ENCODE measurements at places on chromosomes 3 and 15. TPM values are rescaled to one million over a fixed set of nuclear protein-coding genes. Genes with fewer than 3 reads are reported as not detected.

Gene P2RY14
- not detected for total RNA-seq

DNA sequence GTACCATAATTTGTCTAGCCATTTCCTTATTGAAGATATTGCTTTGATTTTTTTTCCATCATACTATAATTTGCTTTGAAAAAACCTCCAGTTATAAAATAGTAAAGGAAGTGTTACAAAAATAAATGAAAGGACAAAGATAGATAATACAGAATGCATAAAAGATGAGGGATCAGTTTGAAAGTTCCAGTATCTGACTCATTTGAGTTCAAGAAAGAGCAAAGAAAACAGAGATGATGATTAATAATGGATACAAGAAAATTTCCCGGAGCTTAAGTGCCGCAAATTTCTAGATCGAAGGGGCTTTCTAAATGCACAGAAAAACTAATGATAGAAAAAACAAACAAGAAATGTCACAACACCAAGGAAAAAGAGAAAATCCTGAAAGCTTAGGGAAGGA is 4.3 kb downstream of the WDR48 start:
- DNase-seq = no peak

DNA sequence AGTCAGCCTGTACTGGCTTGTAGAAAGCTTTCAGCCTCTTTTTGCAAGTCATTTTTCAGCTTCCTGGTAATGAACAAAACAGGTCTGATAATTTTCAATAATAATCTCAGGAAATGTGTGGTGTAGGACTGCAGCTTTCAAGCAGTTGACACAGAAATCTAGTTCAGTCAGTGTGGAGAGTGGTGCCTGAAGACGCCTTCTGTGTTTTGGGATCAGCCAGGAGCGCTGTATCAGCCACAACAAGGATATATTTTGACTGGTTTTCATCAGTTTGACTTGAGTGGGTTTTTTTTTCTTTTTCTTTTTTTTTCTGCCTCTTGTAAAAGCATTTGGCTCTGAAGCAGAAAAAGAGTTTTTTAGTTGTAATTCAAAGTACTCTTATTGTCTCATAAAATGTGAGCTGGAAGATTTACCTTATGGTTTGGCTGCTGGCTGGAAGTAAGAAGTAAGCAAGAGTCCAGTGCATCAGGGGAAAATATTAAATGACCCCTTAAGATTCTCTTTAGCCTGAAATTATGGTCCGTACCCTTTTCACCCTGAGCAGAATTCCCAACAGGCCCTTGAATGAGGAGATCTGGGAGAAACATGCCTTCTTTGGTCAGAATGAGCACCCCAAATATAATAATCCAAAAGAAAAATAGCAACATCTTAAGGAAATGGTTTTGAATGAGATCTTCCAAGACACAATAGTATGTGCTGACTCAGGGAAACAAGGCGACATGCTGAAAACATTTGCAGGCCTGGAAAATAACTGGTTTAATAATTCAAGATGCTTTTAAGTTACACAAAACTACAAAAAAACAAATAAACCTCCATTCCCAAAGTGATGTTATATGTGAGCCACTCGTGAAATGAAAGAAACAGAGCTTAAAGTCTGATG is 332.7 kb upstream of the ADAMTS9 start:
- DNase-seq = no peak

- DNase-seq = no peak
Measured at GRCh38 chr3:38960953-38961622, 90.7 kb downstream of the SCN11A start.

DNA sequence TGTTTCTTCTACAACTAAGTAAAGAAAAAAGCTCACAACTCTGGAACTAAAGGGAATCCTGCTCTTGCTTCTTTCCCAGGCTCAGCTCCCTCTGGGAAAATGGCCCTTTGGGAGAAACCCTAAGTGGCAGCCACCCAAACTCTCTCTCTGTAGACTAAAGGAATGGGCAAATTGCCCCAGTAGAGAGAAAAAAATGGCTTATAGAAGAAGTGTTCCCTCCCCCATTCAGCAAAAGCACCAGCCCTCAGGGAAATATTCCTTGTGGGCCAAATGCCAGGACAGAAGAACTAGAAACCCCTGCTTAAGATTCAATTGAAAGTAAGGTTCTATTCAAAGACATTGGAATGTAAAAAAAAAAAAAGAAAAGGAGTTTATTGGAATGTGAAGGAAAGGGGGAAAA is 603.7 kb upstream of the ALCAM start:
- no peak for DNase-seq

GRCh38 chr3:152267831-152268554 is 736 bp upstream of the MBNL1 start:
- no peak for DNase-seq

DNA sequence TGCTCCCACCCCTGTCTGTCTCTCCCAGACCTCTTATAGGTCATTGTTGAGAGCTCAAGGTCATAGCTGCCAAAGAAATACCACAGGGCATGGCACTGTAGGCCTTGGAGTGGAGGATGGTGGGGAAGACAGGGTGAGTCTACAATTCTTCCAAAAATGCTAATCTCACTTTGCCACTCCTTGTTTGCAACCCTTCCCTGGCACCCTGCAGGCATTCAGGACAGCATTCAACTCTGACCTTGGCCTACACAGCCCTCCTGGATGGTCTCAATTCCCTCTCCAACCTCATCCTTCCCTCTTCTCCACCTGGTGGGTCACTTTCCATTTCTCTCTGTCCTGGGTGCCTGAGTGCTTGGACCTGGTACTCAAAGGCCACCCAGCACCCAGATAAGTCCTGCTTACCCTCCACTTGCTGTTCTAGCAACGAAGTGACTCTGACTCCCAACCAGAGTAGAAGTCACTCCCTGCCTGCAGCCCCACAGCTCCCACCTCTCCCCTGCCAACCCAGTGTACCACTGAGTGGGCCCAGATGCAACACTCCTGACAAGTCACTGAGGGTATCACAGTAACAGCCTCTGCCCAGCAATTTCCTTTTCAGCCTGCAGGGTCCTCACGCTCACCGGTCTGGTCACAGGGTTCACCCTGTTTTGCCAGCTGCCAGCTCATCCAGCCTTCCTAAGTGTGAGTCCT is 36.6 kb downstream of the AMOTL2 start:
- DNase-seq = no peak

Gene TTLL13
- 0.19 TPM for total RNA-seq

GRCh38 chr3:157672061-157672460 is 168.8 kb upstream of the VEPH1 start:
- no peak for DNase-seq

GRCh38 chr3:94098452-94098851 is 35.6 kb downstream of the NSUN3 start:
- no peak for DNase-seq

Gene GOLGA6A
- total RNA-seq = not detected

Gene FAH
- 23.8 TPM for total RNA-seq

GRCh38 chr15:92690395-92690794 is 34.8 kb upstream of the FAM174B start:
- DNase-seq = no peak

Gene RLBP1
- not detected for total RNA-seq

Gene TRH
- total RNA-seq = not detected

GRCh38 chr3:23494967-23495366 is 291.8 kb downstream of the UBE2E2 start:
- no peak for DNase-seq

DNA sequence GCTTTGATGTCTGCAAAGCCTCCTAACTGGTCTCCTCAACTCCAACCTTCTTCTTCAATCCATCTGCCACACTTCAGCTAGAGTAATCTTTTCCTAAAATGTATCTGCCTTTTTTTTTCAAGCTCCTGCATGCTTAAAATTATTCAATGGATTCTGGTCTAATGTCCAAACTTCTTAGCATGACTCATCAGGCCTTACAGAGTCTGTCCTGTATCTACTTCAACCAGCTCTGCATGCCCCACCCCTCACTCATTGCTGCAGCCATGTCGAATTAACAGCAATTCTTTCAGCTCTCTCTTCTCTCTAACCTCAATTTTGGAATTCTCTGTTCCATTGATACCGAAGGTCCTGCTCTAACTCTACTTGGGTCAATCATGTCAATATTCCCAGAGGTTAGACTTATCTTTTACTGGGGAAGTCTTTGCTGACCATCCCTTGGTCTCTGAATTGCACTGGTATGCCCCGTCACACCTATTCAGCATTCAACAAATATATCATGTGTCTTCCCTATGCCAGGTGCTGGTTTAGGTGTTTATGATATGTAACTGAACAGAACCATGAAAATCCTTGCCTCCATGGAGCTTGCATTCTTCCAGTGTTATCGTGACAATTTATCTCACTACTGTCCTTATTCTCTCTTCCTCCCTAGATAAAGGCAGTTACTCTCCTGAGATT is 88.5 kb upstream of the NANOGP8 start:
- DNase-seq = no peak

Gene NANOGP8
- total RNA-seq = not detected

DNA sequence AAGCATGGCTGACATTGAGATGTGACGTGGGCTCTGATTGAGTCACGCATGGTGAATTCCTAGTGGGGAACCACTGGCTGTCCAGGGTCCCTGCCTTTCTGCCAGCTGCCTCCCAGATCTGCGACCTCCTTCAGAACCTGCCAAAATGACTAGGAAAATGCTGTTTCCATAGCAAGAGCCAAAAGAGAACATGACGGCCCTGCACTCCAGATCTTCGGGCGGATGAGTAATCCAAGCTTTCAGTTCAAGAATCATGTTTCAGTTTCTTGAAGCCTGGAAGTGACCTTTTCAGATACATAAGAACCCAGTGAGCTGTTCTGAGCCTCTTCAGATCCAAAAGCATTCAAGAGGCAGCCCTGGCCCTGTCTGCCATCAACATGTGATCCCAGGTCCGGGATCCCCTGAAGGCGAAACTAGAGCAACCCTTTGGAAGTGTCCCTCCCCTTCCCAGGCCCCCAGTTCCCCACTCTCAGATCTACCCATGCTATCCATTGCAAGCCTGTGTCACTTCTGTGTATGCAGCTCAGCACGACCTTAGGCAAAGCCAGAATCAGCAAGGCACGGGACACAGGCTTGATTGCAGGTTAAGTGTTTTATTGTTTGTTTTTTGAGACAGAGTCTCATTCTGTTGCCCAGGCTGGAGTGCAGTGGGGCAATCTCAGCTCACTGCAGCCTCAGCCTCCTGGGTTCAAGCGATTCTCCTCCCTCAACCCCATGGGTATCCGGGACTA is 19.7 kb downstream of the ANKRD63 start:
- DNase-seq = no peak

- DNase-seq = no peak
Measured at GRCh38 chr3:50261505-50261904, 7.4 kb upstream of the SEMA3B start.

GRCh38 chr3:151584566-151584965 is 123.7 kb upstream of the IGSF10 start:
- DNase-seq = no peak

Gene CFAP20DC
- total RNA-seq = 0.38 TPM
